ENCODE measurements at places on chromosomes 5 and 9. TPM values are rescaled to one million over a fixed set of nuclear protein-coding genes. Genes with fewer than 3 reads are reported as not detected.

PCDHB11 gene
- 0.24 TPM for total RNA-seq

STK10 gene
- 22.0 TPM for total RNA-seq

PDE6A gene
- under 0.01 TPM for total RNA-seq

PCDHGA9 gene
- 0.66 TPM for total RNA-seq

IL9 gene
- total RNA-seq, result 0.52 TPM

FBP1 gene
- 0.76 TPM for total RNA-seq
